ENCODE measurements at places on chromosomes 16 and 17. TPM values are rescaled to one million over a fixed set of nuclear protein-coding genes. Genes with fewer than 3 reads are reported as not detected.

The GP1BA gene
- total RNA-seq = not detected

The RARA gene
- 58.6 TPM for total RNA-seq

The NLRC3 gene
- total RNA-seq = 0.19 TPM

The MYOCD gene
- total RNA-seq = not detected

The GAS7 gene
- total RNA-seq = 25.6 TPM

The KCTD11 gene
- total RNA-seq = 14.6 TPM

The RASD1 gene
- total RNA-seq = 101 TPM

The TNFRSF13B gene
- not detected for total RNA-seq

The CHST5 gene
- total RNA-seq = not detected

The PCTP gene
- 8.4 TPM for total RNA-seq

The CIBAR2 gene
- total RNA-seq = not detected

The DNAAF1 gene
- total RNA-seq = not detected

The CCDC78 gene
- 1.3 TPM for total RNA-seq

The HAP1 gene
- total RNA-seq = not detected

The UTS2R gene
- total RNA-seq = not detected

The TNK1 gene
- 0.05 TPM for total RNA-seq

The TMEM88 gene
- not detected for total RNA-seq

The CLEC18C gene
- not detected for total RNA-seq

The PIGQ gene
- 25.1 TPM for total RNA-seq

The KRT25 gene
- not detected for total RNA-seq

The RPS2 gene
- total RNA-seq = 2,905 TPM

The TOP2A gene
- 10.6 TPM for total RNA-seq

The CBFA2T3 gene
- not detected for total RNA-seq

The DNAI2 gene
- total RNA-seq = not detected

The MOSMO gene
- total RNA-seq = 12.7 TPM

The TUBD1 gene
- 4.0 TPM for total RNA-seq

The RGS9 gene
- 2.2 TPM for total RNA-seq

The TEX14 gene
- not detected for total RNA-seq

The PYY gene
- not detected for total RNA-seq

The C16orf96 gene
- not detected for total RNA-seq

The ABI3 gene
- 0.12 TPM for total RNA-seq

The ABCC6 gene
- 0.12 TPM for total RNA-seq

The HSD3B7 gene
- 11.1 TPM for total RNA-seq

The SLC47A1 gene
- 7.5 TPM for total RNA-seq

The NATD1 gene
- total RNA-seq = 15.4 TPM

The NACA2 gene
- not detected for total RNA-seq

The AGRP gene
- total RNA-seq = not detected

The CA4 gene
- total RNA-seq = not detected

The CX3CL1 gene
- 5.6 TPM for total RNA-seq

The TBC1D3G gene
- total RNA-seq = not detected

The MYL4 gene
- total RNA-seq = not detected

The CTF1 gene
- 3.6 TPM for total RNA-seq

The ARHGDIG gene
- total RNA-seq = not detected

The ABAT gene
- 6.7 TPM for total RNA-seq

The SLFN13 gene
- 2.0 TPM for total RNA-seq

The MRPL45 gene
- 33.1 TPM for total RNA-seq

The EVI2A gene
- 7.6 TPM for total RNA-seq

All from cardiac ventricle fibroblast (primary cell).